ENCODE measurements at places on chromosomes 7 and 10. TPM values are rescaled to one million over a fixed set of nuclear protein-coding genes. Genes with fewer than 3 reads are reported as not detected.

Gene TNPO3
- 54.5 TPM for total RNA-seq

Gene SPDYE2B
- total RNA-seq, result not detected

Gene ITGB8
- total RNA-seq, result not detected

Gene NCAPG2
- total RNA-seq, result 145 TPM

Gene MAGI2
- total RNA-seq, result 0.17 TPM
